Cardiac septum (tissue), 1 donor: ENCODE measurements at places on chromosomes 2 and 18. TPM values are rescaled to one million over a fixed set of nuclear protein-coding genes. Genes with fewer than 3 reads are reported as not detected.

Gene EFR3B
- 8.9 TPM for total RNA-seq

Gene OTX1
- total RNA-seq: not detected

Gene CLEC4F
- 0.13 TPM for total RNA-seq

Gene NEURL3
- total RNA-seq: not detected

Gene TMEM182
- total RNA-seq: 135 TPM

Gene CIDEA
- total RNA-seq: 0.40 TPM

Gene ALKAL2
- total RNA-seq: 2.7 TPM
